HS-5 (cell line): ENCODE measurements at places on chromosomes 7 and 10.

DNA sequence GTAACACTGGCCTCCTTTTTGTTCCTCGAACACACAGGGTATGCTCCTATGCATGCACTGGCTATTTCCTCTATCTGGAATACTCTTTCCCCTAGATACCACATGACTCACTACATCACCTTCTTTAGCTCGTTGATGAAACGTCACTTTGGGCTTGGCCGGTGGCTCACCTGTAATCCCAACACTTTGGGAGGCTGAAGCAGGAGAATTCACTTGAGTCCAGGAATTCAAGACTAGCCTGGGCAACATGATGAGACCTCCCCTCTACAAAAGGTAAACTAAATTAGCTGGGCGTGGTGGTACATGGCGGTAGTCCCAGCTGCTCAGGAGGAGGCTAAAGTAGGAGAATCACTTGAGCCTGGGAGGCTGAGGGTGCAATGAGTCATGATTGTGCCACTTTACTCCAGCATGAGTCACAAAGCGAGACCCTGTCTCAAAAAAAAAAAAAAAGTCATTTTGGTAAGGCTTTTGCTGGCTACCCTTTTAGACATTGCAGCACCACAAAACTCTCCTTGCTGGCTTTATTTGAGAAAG lies 14.5 kb downstream of the ANKIB1 start:
- DNase-seq, result no peak

- no peak for DNase-seq
Observed at GRCh38 chr10:129924375-129925085, 39.5 kb downstream of the EBF3 start.

DNA sequence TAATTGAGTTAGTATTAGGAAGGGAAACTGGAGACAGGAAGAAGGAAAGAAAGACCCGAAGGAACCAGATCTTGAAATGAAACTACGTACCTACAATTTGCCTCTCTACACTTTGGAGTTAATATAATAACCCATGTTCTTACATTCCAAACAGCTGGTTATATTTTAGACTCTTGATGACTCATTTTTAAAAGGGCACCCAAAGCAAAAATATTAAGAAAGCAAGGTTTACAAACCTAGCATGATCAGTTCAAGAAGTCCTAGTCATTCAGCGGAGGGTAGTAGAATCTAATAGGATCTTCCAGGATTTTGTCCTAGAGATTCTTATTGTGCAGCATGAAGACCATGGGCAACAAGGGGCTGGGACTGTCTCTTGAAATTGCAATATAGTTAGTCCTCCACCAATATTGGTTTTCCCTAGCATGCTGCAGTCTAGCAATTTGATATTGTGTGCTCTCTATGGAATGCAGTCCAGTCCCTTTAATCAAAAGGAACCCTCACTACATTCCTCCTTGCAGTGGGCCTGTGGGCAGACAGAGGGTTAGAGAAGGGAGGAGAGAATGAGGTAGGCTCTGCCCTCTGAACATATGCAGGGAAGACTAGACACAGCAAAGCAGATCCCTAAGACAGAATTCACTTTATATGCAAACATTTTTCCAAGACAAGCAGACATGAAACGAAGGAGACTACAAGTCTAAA lies 230.3 kb downstream of the INHBA start:
- peak; percentile 19 for DNase-seq

DNA sequence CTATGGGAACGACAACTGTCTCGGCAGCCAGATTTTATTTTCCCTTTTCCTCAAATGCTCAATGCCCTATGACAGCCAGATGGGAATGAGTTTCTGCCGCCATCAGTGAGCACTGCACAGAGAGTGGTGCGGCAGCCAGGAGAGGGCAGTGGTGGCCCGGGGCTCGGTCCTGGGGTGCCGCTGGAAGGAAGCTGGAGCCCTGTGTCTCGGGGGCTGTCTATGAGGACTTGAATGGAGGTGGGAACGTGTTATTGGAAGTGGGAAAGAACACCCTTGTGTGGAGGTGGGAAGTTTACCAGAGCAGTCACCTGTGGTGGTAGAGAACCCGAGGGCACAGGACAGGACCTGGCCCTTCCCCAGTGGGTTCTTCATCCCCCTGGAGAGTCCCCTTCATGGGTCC lies 35.8 kb downstream of the JAKMIP3 start:
- DNase-seq, result no peak

DNA sequence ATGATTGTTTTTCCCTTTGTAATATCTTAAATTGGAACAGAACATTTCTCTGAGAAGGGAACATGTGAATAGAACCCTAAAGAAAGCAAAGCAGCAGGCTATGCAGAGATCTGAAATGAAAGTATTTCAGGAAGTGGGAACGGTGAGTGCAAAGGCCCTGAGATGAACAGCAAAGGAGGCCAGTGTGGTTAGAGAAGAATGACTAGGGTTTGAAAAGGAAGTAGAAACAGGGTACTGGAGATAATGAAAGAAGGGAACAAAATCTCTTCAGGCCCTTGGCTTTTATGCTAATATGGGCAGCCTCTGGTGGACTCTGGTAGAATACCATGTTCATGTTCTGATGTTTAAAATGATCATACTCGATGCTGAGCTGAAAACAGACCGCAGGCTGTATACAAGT lies 22.2 kb downstream of the ARHGAP21 start:
- DNase-seq, result no peak

- no peak for DNase-seq
Observed at GRCh38 chr7:106617860-106618259, 43.1 kb downstream of the CCDC71L start.

DNA sequence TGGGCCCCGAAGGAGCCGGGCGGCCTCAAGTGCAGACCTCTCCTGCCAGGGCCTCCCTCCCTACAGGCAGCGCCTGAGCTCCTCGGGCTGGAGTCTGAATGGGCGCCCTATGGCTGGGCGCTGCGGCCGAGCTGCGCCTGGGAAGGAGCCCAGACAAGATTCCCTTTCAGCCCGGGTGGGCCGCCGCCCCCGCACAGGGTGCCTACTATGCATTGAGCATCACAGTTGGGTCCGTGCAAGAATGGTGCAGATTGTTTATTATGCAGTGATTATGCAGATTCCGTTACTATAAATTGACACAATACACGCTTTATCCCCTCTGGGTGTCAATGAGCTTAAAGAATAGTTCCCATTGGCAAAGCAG lies 77.2 kb upstream of the PDGFA start:
- no peak for DNase-seq

GRCh38 chr10:11048707-11049278 lies 31.1 kb downstream of the CELF2 start:
- no peak for DNase-seq

DNA sequence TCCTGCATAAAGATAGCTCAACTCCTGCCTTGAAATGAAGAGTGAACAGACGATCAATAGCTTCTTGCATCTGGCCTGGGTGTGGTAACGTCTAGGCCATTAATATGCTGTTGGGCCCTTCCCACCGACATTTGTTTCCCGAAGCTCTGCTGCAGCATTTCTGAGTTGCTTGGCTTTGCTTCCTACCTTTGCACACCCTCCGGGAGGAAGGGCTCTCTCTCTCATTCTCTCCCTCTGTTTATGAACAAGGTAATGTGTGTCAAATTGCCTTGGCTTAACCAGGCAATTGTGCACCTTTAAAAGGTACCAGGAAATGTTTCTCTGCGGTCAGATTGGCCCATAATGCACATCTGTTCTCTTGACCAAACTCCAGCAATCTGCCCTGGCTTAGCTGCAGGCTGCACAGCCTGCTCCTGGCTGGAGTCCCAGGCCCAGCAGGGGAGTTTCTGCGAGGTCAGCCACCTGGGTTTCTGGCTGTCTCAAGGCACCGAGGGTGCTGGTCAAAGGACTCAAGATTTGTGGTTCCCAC lies 223.7 kb downstream of the SNX10 start:
- DNase-seq, result no peak

DNA sequence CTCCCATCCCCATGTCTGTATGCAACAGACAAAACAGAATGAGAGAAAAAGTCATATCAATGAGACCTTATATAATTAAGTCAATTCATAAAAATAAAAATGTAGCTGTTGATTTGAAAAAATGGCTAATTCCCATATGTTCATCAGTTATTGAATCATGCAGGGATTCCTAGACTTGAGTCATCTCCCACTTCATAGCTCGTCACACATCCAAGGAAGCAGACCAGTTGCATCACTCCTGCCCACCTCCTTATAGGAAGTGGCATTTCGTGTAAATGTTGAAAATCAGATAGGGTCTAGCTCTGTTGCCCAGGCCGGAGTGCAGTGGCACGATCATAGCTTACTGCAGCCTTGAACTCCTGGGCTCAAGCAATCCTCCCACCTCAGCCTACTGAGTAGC lies 56.1 kb upstream of the SH2B2 start:
- DNase-seq, result peak; percentile 53

DNA sequence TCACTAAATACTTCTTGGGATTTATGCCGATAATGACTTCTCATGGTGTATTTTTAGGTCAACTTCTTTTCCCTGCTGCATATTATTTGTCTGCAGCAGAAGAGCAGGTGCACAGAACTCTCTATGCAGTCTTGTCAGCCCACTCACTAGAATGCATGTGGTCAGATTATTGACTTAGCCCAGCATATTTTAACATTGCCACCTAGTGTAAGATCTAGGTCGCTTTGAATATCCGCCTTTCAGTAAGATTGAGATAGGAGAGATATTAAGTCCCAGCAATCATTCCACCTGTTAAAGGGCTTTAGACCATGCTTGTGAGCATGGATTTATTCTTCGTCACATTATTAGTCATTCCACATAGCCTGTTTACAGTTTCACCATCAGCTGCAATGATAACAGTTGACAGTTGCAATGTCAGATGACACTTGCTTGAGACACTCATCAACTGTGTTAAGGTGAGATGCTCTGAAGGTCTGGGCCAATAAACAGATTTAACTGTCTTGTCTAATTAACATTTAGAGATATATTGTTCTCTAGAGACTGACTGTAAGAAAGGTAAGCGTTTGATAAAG lies 491.7 kb downstream of the ARL4A start:
- no peak for DNase-seq

DNA sequence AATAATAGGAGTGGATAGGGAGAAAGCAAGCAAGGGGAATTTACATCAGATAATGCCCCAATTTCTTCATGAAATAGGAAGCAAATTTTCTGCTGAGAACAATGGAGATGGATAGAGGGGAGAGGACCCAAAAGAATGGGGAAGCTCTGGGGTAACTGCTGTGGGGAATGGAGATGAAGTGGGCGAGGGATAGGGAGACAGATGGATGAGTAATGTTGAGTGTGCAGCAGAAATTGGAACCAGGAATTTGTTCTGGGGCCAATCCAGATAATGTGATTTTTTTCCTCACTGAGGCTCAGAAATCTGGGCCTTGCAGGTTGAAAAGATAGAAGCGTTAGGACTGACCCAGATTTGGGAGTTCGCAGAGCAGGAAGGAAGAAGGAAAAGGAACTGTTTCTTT lies 24.5 kb upstream of the MRC1 start:
- DNase-seq, result no peak

DNA sequence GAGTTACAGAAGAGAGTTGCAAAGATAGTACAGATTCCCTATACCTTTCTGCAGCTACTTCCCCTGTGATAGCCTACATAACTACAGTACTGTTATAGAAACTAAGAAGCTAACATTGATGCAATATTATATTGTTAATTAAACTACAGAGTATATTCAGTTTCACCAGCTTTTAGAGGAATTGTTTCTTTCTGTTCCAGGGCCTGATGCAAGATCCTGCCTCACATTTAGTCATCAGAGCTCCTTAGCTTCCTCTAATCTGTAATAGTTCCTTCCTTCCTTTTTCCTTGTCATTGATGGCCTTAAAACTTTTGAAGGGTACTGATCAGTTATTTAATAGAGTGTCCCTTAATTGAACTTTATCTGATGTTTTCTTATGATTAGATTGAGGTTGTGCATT lies 56.8 kb downstream of the SDHAF3 start:
- no peak for DNase-seq

DNA sequence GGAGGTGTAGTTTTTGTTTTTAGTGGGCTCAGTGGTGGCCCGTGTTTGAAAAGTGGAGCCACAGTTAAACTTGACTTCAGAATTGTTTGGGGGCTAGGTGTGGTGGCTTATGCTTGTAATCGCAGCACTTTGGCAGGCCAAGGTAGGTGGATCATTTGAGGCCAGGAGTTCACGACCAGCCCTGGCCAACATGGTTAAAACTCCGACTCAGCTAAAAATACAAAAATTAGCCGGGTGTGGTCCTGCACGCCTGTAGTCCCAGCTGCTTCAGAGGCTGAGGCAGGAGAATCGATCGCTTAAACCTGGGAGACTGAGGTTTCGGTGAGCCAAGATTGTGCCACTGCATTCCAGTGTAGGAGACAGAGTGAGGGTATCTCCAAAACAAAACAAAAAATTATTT lies 1.8 kb downstream of the CCT6A start:
- DNase-seq, result no peak

- DNase-seq, result no peak
Observed at GRCh38 chr7:51160411-51160810, 156.2 kb downstream of the COBL start.

GRCh38 chr7:91193141-91193540 lies 71.1 kb upstream of the FZD1 start:
- DNase-seq, result peak; percentile 2

GRCh38 chr10:12873172-12873571 lies 128.3 kb downstream of the CCDC3 start:
- no peak for DNase-seq

GRCh38 chr7:28382144-28382543 lies 30.2 kb upstream of the CREB5 start:
- DNase-seq, result no peak

- DNase-seq, result no peak
Observed at GRCh38 chr7:105306298-105306748, 82.4 kb downstream of the SRPK2 start.

DNA sequence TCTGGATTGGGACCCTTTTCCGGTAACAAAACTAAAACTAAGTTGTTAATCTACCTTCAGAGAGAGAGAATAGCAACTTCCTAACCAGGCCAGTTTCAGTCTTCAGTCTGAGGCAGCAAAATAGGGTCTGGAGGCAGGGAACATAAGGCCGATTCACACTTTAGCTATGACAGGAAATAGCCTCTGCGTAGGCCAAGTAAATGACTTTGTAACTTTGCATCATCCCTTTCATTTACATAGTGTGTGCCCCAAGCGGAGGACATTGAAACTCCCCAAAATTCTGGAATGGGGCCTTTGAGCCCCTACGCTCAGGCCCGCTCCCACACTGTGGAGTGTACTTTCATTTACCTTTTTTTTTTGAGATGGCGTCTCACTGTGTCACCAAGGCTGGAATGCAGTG lies 1.7 kb upstream of the UPP1 start:
- no peak for DNase-seq

GRCh38 chr10:100382553-100382952 lies 35.5 kb downstream of the SCD start:
- DNase-seq, result no peak

DNA sequence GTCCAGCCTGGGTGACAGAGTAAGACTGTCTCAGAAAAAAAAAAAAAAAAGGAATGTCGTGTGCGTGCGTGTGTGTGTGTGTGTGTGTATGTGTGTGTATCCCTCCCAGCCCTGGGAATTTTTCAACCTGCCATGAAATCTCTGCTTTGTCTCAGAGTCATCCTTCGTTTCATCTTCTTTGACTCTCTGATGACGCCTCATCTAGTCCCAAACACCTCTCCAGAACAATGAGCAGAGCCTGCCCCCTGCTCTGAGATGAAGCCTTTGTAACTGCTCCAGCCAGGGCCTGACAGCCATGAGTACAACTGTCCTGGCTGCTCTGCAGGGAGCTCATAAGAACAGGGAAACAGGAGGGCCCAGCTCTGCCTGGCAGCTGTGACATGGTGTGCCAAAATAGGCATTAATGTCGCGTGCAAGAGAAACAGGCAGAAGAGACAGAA lies 149.5 kb downstream of the FAM107B start:
- no peak for DNase-seq

GRCh38 chr10:98331885-98332284 lies 63.9 kb upstream of the LOXL4 start:
- no peak for DNase-seq
